ENCODE measurements at places on chromosomes 2 and 18.

GRCh38 chr18:60228609-60229595 is 143.7 kb downstream of the MC4R start:
- no peak for DNase-seq

- no peak for DNase-seq
Measured at GRCh38 chr2:186515376-186515775, 29.3 kb downstream of the ZC3H15 start.

GRCh38 chr2:238695538-238695937 is 152.3 kb upstream of the TWIST2 start:
- DNase-seq: no peak

- no peak for DNase-seq
Measured at GRCh38 chr2:110744429-110744828, 12.1 kb downstream of the ACOXL start.

GRCh38 chr18:65326805-65327204 is 424.0 kb upstream of the CDH7 start:
- DNase-seq: no peak

GRCh38 chr2:28375236-28375635 is 17.4 kb upstream of the FOSL2 start:
- DNase-seq: no peak
